ENCODE measurements at places on chromosomes 12 and 14.

GRCh38 chr14:64681796-64682710, 22.2 kb upstream of the PLEKHG3 start:
- DNase-seq = no peak

- DNase-seq = no peak
Measured at GRCh38 chr12:128137140-128137539, 129.8 kb upstream of the TMEM132C start.

GRCh38 chr12:79309039-79309438, 381.7 kb downstream of the PAWR start:
- DNase-seq = no peak

GRCh38 chr14:75928690-75929181, 53.1 kb downstream of the TGFB3 start:
- no peak for DNase-seq

GRCh38 chr12:25725931-25726330, 172.8 kb upstream of the LMNTD1 start:
- DNase-seq = no peak

- no peak for DNase-seq
Measured at GRCh38 chr14:82003426-82003825, 469.8 kb upstream of the SEL1L start.

GRCh38 chr12:442235-442884, 17.4 kb upstream of the B4GALNT3 start:
- DNase-seq = peak; percentile 41

DNA sequence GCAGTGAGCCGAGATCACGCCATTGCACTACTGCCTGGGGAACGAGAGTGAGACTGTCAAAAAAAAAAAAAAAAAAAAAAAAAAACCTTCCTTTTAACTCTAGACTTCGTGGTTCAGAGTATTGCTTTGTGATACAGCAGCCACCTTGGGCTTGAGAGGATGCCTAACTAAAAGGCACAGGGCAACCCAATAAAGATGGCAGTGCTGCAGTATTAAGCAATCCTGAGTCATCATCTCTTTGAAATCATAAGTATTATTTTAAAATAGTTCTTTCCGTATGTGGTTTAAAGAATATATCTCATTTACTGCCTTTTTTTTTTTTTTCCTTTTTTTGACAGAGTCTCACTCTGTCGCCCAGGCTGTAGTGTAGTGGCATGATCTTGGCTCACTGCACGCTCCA, 116.1 kb downstream of the PLEKHA5 start:
- no peak for DNase-seq

DNA sequence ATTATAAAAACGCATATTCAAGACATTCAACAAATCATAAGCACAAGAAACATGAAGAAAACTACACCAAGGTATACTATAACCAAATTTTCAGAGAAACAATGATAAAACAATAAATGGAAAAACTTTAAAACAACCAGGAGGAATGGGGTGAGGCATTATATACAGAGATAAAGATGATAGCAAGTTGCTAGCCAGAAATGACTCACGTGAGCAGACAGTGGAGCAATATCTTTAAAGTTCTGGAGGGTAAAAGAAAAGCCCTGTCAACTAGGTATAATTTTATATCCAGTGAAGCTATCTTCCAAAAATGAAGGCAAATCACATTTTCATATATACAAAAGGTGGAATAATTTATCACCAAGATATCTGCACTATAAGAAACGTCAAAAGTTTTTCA, 97.8 kb upstream of the PCED1B start:
- DNase-seq = no peak

- DNase-seq = no peak
Measured at GRCh38 chr14:23345987-23346692, 6.5 kb downstream of the SLC22A17 start.

DNA sequence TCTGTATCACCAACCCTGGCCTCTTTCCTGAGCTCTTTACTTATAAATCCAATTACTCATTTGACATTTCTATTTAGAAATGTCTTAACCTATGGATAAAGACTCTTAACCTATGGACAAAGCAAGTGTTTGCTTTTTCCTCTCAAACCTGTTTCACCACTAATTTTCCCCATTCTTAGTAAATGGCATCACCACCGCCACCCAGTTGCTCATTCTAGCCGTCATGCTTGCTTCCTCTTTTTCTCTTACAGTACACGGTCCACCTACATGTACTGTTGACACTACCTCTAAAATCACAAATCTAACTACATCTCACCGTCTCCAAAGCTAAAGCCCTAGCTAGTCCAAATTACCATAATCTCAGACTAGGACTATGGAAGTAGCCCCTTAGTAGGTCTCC, 60.0 kb downstream of the CAPS2 start:
- DNase-seq = no peak

DNA sequence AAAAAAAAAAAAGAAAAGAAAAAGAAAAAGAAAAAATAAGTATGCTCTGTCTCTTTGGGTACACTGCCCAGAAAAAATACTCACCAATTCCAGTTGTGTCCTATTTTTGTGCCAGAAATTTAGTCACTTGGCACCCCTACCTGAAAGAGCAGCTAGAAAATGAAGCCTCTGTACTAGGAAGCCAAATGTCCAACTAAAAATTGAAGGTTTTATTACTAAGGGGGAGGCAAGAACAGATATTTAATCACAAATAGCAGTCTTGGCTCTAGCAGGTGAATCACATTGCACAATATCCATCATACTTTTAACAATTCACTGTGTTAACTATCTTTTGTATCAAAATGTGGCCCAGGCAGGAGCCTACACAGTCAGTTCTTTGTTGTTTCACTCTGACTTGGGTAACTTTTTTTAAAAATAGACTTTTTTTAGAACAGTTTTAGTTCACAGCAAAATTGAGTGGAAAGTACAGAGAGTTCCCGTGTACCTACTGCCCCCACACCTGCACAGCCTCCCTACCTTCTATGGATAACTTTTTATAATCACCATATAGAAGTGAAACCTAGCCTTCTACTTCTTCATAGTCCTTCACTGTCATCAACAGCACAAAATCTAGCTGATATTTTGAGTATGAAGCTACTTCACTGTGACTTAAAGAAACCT, 87.1 kb upstream of the ATF7IP start:
- DNase-seq = no peak

GRCh38 chr14:102321456-102322422, 2.2 kb downstream of the ZNF839 start:
- DNase-seq = no peak

- no peak for DNase-seq
Measured at GRCh38 chr12:2575245-2575644, 219.5 kb upstream of the FKBP4 start.

DNA sequence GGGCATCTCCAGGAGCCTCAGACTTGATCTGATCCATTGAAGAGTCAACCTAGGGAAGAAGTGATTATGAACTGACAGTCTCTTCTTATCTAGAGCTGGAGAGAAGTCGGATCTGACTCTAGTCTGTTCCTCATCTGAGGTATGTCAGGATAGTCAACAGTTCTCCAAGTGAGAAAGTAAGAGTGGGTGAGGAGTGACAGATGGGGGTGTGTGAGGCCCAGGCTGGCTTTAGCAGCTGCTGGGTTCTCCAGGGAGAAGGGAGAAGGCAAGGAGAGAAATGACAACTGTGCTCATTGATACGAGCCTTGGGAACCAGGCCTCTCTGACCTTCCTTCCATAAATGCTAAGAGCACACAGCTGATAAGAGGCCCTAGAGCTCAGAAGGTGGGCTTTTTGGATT, 53.3 kb downstream of the IRAK3 start:
- DNase-seq = no peak

DNA sequence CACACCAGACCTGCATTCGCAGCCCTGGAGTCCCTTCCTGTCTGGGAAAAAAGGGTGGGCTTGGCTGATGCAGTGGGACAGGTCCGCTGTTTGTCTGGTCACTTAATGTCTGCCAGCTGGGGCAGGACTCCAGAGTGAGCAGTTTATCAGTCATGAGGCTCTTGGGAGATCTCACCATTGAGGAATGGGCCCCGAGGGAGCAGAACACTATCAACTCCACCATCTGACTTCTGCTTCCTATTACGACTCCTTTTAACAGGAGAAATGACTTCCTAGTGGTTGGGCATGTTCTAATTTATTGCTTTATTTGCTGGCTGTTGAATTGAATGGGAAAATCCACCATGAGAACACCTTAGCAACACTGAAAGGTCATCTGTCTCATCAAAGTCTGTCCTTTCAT, 182.5 kb upstream of the RASSF8 start:
- DNase-seq = no peak

- no peak for DNase-seq
Measured at GRCh38 chr12:104698871-104699270, 242.1 kb downstream of the CHST11 start.

DNA sequence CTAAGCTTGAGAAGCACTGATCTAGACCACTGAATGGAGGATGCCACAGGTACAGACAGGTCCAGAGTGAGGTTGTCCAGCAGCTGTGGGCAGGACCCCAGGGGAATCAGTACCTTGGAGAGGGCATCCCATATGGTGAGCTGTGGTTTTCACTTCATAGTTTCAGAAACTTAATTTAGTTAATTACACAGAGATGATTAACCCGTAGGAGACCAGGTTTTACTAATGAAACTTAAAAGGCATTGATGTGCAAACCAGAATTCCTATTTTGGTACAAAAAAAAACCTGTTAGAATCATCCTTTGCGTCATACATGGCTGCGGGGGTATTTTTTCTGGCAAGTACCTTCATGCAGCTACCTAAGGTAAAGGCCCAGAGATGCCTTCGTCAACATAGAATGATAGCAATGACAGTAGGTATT, 159.3 kb downstream of the DACT1 start:
- DNase-seq = no peak

DNA sequence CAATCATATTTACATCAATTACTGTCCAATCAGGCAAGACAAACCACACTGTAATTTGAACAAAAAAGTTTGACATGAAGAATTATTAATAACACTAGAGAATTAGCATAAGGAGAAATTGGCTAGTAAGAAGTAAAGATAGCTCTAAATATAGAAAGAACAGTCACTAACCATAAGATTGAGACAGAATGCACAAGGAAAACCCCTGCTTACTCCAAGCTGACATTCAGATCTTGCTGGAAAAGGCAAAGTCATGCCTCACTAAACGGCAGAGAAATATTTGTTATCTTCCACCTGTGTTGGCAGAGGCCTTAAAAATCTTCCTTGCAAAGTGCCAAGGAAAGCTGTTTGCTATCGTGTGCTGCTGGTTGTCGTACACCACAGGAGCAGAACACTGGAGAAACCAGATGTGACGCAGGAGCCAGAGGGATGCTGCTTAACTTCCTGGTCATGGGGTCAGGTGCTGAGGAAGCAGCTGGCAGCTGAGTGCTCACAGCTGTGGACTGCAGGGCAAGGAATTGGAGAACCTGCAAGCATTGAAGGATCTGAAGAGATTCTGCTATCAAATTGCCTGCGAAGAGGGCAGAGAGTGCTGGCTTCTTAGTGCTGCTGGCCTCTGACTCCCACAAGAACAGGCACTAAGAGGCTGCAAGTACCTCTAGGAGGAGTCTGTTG, 1323.3 kb downstream of the LRFN5 start:
- no peak for DNase-seq

- DNase-seq = no peak
Measured at GRCh38 chr12:48442179-48442847, 30.0 kb upstream of the ANP32D start.

DNA sequence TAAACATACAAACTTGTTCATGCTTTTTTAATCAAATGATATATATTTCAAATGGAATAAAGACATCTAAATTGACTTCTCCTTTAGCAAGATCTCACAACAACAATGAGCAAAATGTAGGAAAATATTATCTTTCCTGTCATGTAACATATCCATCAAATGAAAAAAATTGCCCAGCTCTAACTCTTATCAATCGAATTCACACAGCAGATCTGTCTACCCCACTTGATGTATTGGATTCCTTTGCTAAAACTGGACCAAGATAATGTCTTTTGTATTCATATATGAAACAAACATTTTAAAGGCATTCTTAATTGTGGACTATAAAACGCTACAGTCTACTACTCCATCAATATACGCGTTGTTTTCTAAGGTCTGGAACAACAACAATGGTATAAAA, 218.0 kb downstream of the SOX5 start:
- DNase-seq = no peak

DNA sequence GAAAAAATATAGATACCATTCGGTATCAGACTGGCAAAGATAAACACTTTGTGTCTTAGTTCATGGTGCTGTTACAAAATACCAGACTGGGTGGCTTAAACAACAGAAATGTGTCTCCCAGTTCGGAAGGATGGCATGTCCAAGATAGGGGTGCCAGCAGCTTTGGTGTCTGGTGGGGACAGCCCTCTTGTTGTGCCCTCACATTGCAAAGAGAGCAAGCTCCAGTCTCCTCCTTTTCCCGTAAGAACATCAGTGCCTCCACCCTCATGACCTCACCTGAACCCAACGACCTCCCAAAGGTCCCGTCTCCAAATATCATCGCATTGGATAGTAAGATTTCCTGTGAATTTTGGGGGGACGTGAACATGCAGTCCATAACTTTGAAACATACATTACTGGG, 12.4 kb downstream of the ZBTB42 start:
- DNase-seq = no peak

DNA sequence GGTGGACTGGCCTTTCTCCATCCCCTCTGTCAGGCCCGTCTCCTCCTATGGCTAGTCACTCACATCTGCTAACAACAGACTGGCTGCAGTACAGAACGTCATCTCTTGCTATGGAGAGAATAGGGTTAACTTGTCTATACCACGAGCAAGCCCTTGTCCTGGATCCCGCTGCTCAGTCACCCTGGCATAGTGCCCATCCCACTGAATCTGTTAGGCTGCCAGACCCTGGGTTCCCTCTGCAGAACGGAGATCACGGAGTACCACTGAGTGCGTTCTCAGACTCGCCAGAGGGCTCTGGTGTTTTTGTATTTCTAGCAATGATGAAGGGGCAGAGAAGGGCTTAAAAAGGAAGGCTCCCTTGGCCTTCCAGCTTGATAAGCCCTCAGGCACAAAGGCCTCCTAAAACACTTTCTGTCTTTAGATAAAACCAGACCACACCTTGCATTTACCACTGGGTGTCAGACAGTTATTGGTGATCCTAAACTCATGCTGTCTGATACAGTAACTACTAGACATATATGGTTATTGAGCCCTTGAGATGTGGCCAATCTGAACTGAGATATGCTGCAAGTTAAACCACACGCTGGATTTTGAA, 6.3 kb upstream of the NRIP2 start:
- no peak for DNase-seq

- DNase-seq = no peak
Measured at GRCh38 chr12:45008211-45008610, 42.7 kb downstream of the DBX2 start.

DNA sequence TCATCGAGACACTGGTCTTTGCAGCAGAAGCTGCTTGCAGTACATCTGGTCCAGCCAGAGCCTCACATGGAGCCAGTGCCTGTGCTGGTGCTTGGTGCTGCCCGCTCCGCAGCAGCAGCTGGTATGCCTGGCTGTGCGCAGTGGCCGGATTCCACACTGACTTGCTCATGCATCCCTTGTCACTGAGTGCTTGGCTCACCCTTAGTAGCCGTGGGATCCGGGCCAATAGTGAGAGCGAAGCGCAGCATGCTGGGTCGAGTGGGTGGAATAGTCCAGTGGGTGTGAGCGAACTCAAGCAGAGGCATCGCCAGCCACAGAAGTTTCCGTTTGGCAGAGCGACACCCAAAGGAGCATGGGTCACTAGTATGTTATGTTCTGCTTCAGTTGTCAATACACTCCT, 10.1 kb upstream of the FBXO33 start:
- DNase-seq = no peak

- DNase-seq = no peak
Measured at GRCh38 chr12:53096759-53097158, 708 bp upstream of the IGFBP6 start.

- no peak for DNase-seq
Measured at GRCh38 chr14:21498540-21499526, 12.3 kb downstream of the METTL3 start.

All from T-helper 9 cell (primary cell).